Stimulated activated CD4-positive, alpha-beta T cell treated with anti-CD3 and anti-CD28 coated beads, Interleukin-4, amount 100 ng/mL, for 48 hours (primary cell): ENCODE measurements at places on chromosomes 6 and 20.
A peak's percentile ranks its signal among the peaks of the same experiment; 100 is the strongest.

- no peak for DNase-seq
Measured at GRCh38 chr6:116393430-116393829, 22.7 kb downstream of the DSE start.

DNA sequence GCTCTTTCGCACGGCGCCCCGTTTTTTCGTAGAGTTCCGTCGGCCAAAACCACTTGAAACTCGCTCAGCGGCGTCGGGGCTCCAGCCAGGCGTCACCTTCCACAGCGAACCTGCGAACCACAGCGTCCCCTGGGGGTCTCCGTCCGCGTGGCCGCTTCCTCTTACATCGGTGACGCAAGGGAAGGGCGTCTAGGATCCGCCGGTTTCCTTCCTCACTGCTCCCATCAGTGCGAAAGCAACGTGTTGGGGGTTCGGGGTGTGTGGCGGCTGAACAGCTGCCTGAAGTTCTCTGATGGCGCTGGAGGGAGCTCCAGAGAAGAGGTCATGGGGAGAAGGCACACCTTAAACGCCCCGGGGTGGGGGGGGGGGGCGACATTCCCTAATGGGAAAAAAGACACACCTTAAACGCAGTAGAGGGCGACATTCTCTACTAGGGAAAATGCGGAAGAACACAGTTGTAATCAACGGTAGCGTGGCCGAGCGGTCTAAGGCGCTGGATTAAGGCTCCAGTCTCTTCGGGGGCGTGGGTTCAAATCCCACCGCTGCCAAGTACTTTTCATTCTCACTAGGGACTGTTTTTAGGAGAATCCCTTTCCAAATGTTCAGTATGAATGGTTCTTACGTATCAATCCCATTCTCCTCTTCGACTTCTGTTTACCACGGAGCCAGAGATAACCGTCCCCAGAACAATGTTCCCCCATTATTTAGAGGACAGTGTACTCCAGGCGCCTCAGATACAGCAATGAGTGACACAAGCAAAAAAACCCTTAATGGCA lies 16.4 kb downstream of the ZNF311 start:
- peak; percentile 62 for DNase-seq

GRCh38 chr6:53634184-53634631 lies 31.3 kb downstream of the KLHL31 start:
- no peak for DNase-seq

GRCh38 chr6:155523821-155524651 lies 68.4 kb upstream of the NOX3 start:
- DNase-seq: no peak

DNA sequence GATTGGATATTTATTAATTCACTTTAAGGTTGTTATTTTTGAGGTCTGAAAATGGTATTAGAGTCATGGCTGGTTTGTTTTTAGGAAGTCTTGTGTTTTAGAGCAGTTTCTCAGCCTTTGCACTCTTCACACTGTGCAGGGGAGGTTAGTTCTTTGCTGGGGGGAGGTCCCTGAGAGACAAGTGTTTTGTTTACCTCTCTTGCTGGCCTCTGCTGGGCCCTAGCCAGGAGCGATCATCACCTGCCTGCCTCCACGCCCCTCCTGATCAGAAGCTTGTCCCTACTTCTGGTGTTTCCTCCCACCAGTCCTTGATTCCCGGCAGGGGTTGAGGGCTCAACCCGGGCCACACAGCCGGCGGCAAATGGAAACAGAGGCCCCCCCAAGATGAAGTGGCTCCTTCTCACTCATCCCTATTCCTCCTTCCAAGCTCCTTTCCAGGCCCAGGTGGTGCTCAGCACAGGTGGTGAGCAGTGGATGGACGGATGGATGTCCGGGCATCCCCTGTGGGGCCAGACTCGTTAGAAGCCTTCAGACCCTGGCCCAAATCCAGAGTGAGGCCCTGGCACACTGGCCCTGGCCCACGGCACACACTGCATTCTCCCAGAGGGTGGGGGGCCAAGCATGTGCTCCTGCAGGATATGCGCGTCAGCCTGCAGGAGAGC lies 51.3 kb downstream of the GRM4 start:
- DNase-seq: no peak

DNA sequence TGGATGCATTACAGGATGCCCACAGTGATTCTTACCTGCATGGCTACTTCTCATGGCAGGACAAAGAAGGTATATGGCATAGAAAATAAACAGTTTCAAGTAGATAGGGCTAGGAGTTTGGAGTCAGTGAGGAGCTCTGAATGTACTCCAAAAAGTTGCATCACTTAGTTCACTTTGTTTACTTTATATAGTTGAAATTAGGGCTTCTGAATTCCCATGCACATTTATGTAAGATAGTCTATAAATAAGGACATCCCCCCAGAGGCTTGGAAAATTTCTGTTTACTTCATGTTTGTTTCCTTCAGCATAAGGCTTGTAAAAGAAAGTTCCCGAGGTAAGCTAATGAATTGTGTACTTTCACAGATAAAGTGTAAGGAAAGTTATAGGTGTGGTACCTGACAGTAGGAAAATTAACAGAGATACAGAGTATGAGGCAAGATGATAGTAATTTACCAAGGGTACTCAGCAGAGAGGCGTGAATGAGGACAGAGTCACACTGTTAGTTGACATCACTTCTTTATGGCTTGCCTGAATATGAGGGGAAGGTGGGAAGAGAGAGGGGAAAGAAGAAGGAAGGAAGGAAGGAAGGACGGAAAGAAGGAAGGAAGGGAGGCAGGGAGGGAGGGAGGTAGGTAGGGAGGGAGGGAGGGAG lies 51.1 kb downstream of the ADTRP start:
- no peak for DNase-seq

DNA sequence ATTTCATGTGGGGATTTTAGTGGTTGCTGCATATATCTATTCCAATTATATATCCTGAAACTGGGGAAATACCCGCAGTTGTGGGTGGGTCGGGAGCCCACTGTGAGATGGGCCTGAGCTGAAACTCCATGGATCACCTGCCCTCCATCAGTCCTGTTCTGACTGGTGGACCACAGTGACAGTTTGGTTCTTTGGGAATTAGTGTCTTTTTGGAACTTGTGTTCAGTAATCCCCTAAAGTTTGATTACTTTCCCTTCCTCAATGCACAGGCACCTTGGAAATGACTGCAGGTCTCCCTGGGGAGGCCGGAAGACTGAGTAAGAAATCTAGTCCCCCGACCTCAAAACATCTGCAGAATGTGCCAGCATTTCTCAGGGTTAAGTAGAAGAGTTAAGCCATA lies 11.3 kb downstream of the STK35 start:
- DNase-seq: no peak

DNA sequence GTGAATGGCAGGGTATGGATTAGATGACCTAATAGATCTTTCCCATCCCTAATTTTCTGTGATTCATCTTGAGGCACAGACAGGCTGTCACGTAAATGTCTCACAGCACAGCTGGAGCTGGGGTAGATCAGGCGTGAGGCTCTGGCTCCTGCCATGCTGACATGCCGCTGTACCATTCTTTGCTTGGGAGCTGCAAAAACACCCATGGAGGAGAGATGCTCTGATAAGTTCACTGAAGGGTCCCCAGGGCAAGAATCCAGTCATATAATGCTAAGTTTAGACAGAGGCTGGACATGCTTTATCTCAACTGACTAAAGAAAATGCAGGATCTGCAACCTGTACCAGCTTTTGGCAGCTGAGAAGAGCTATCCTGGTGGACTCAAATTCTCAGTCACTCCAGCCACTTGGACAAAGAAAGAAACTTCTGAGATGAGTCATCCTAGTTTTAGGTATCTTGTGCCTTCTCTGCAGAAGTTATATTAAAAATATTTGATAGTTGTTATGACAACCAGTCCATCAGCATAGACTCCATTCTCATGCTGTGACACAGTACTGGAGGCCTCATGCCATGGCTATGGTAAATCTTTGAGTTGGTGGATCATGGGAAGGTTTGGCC lies 185.1 kb upstream of the RAB32 start:
- DNase-seq: no peak

GRCh38 chr6:33290459-33290858 lies 1.1 kb downstream of the PFDN6 start:
- no peak for DNase-seq

DNA sequence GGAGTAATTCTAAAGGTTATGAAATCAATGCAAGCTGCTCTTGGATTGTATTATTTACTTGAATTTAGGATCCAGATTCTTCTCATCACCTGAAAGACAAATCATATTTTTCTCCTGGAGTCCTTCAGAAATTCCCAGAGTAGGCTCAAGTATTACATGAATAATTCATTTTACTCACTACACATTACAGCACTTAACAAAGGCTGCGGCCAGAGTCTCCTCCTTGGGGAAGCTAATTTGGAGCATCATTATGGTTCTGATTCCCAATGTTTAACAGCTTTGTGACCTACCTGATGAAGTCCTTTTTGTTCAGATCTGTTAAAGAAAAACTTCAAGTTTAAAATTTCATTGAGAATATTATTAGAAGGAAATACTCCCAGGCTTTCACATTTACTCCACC lies 28.7 kb downstream of the GRIK2 start:
- DNase-seq: no peak

GRCh38 chr6:136684466-136684865 lies 107.8 kb downstream of the MAP3K5 start:
- no peak for DNase-seq

DNA sequence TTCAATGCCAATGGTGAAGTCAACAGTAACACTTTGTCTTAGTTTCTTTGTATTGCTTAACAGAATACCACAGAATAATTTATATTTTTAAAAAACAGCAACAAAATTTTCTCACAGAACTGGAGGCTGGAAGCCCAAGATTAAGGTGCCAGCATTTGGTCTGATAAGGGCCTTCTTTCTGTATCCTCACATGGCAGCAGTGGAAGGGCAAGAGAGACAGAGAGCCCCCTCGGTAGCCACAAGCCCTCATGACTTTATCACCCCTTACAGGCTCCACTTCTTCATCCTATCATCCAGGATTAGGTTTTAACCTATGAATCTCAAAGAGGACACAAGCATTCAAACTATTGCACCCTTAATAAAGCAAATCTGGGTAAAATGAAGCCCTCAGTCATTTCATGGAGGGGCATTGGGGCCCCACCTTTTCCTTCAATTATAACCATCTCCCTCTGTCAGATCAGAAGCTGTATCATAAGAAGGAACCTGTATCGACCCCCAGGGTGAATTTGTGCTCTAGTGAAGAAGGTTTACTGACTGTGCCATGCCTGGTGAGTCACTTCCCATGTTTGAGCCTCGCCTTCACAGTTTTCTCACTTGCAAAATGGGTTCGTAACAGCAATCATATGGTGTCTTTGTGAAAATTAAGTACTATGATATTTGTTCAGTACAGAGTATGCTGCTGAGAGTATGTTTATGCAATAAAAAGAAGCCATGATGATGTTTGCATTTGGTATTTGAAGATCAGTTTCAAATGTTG lies 178.2 kb downstream of the LRFN2 start:
- no peak for DNase-seq

DNA sequence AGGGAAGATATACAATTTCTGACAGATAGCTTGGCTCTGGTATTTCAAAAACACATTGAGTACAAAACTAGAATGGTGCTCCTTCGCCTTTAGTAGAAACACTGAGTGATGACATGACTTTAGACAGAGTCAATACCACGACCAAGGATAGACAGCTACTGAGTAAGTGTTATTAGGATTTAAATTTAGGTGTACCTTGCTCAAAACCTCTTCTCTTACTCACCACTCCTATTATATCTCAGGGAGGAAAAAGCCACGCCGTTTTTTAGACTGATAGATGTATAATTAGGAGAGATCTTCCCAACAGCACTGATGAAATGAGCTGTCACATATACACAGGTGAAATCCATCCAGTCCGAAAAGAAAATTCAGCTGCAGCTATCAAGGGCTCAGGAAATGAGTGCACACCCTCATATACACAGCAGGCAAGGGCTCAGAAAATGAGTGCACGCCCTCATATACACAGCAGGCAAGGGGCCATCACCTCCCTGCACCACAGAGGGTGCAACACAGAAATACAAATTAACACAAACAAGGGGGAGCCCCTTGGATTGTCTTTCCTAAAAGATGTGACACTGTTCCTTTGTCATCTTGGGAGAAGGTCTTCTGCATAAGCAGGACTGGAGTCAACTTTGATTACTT lies 53.7 kb downstream of the LYRM4 start:
- DNase-seq: no peak

GRCh38 chr6:97129106-97129505 lies 153.9 kb downstream of the MMS22L start:
- DNase-seq: no peak

GRCh38 chr6:63685446-63686379 lies 50.1 kb downstream of the PHF3 start:
- DNase-seq: no peak

- no peak for DNase-seq
Measured at GRCh38 chr6:107244742-107245480, 129.6 kb upstream of the BEND3 start.

- DNase-seq: no peak
Measured at GRCh38 chr6:166025149-166025898, 142.3 kb downstream of the TBXT start.

DNA sequence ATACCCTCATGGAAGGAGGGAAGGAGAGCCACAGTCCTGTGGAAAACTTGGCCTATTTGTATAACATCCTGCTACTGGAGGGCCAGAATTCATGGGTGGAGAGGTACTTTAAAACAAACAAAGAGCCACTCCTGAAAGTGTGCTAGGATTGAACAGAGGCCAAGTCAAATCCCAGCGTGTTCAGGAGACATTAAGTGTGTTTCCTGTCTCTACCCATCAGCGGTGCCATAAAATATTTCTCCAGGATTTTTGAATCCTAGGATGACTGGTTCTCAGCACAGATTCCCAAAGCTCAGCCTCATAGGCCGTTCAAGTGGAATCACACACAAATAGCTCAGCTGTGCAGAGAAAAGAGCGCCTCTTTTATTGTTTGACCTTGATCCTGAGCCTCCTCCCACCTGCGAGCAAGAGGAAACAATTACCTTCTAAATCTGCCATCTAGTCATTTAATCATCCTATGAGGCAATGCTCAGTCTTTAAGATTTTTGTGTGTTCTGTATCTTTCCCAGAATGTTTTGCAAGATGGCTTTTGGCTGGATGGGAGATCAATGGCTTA lies 31.8 kb upstream of the RALGAPA2 start:
- no peak for DNase-seq

GRCh38 chr6:141965016-141965545 lies 167.6 kb upstream of the GJE1 start:
- DNase-seq: no peak

DNA sequence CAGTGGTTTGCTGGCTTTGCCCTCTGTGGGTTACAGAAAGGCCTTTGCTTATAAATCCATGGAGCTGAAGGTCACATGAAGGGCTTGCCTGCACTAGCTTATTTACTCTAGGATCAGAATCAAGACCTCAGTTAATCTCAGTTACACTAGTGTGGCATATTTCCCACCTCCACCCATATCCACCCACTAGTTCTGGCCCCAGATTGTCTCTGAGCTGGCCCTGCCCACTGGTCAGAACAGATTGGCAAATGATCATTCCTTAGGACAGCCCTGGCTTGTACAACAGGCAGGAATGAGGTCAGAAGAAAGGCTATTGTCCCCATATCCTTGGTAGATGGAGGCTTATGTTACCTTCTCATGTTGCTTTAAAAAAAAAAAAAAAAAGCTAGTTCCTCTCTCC lies 33.3 kb upstream of the SASH1 start:
- DNase-seq: no peak
